ENCODE measurements at places on chromosomes 2 and 18. TPM values are rescaled to one million over a fixed set of nuclear protein-coding genes. Genes with fewer than 3 reads are reported as not detected.

DNA sequence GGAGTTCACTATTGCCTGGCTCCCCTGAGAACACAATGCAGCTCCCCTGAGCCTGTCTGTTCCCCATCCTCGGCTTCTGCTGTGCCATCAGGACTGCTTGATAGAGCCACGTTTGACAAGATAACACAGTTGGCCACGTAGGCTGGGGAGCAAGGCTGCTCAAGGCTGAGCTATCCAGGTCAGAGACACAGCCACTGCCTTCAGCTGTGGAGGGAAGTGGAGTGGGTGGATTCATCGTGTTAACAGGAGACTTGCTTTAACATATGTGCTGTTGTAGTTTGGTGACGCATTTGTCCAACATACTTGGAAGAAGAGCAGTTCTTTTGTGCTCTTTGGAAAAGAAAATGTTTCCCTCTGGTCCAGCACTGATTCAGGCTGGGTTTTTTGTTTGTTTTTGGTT, 68.8 kb downstream of the WDSUB1 start:
- no peak for DNase-seq

GRCh38 chr2:1800306-1800705, 56.0 kb upstream of the PXDN start:
- DNase-seq: no peak

DNA sequence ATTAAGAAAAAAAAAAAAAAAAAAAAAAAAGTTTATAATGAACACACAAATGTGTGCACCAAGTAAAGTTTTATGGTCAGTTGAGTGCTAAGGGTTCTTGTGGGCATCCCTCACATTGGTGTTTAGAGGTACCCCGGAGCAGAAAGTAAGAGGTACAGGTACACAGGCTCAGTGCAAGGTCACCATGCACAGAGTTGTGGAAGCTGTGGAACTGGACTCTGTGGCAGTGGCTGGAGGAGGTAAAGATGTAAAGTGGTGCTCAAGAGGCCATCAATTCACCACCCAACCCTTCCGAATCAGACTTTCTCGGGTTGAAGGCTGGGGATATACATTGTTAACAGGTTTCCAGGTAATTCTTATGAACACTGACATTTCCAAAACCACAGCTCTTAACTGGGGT, 299.1 kb upstream of the STON1 start:
- DNase-seq: no peak

DNA sequence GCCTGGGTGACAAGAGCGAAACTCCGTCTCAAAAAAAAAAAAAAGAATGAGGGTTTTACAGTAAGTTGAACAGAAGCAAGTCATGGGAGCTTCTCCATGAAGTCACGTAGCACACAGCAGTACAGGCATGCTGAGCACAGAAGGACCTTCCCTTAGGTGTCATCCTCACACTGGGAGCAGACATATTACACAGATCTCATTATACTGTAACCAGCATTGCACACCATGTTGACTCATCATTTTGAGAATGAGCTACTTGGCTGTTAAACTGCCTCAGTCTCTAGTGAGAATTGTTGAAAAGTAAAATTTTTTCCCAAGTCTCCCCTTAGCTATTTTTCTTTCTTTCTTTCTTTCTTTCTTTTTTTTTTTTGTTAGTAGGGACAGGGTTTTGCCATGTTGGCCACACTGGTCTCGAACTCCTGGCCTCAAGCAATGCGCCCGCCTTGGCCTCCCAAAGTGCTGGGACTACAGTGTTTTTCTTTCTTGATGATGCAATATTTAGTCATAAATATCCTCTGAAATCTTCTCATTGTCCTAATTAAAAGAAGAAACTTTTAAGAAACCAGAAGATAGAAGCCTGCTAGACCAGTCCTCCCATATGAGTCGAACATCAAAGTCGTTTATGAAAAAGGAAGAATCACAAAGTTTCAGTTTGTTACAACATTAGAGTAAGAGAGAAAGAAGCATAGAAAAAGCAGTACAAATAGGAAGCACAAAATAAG, 37.9 kb upstream of the PPP1CB start:
- DNase-seq: peak; percentile 48

- no peak for DNase-seq
These were observed 369 bp downstream of the SMCHD1 start for GRCh38 chr18:2655954-2656236.

- DNase-seq: peak; percentile 84
These were observed 204.1 kb upstream of the VRK2 start for GRCh38 chr2:57842531-57842930.

GRCh38 chr2:173673640-173674039, 291.5 kb downstream of the SP3 start:
- DNase-seq: no peak

DNA sequence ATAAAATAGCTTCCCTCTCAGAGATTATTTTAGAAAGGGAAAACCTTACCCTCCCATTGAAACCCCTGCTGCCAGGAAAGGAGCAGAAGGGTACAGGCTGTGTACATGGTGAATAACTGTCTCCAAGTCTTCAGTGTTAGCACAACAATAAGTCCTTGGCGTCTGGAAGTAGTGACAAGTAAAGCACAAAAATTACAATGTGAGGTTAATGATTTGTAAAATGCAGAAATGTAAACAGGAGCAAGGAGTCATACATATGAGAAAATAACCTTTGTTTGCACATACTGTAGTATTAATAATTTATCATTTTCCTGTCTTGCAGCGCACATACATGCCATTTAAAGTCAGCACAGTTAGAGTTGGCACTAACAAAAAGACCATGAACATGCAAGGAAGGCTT, 40.5 kb downstream of the ABHD3 start:
- DNase-seq: no peak

DNA sequence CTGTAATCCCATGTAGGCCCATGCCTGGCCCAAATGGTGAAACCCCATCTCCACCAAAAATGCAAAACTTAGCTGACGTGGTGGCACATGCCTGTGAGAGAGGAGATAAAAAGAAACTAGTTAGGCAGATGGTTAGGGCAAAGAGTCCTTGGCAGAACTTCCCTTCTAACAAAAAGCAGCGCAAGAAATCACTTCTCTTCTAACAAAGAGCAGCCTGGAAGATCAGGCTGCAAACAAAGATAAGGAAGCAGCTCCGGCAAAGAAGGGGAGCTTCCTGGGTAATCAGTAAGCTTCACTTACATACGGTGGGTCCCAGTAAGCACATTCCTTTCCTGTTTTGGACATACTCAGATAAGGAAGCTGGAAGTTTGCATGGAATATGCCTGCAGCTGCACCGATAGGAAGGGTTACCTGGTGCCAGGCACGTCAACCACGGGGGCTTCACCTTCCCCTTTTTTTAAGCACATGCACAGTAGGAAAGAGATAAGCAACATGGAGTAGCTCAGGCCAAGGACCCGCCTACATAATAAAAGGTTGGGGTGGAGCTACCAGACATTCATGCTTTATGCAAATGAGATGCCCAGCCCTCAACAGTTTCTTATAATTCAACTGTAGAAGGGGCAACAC, 61.0 kb upstream of the SLC25A52 start:
- no peak for DNase-seq

The NTSR2 gene
- not detected for total RNA-seq

Measured in HT1080 (cell line).